ENCODE measurements at places on chromosomes 11 and 22.

- DNase-seq = peak; percentile 72
Measured at GRCh38 chr11:125164422-125165110, at the start of gene PKNOX2. Gene PKNOX2 (plus strand): TSS chr11:125164751. CDS start chr11:125351306, 186,555 bp downstream.

GRCh38 chr11:88739524-88739923 lies 326.3 kb downstream of the GRM5 start:
- DNase-seq = no peak

DNA sequence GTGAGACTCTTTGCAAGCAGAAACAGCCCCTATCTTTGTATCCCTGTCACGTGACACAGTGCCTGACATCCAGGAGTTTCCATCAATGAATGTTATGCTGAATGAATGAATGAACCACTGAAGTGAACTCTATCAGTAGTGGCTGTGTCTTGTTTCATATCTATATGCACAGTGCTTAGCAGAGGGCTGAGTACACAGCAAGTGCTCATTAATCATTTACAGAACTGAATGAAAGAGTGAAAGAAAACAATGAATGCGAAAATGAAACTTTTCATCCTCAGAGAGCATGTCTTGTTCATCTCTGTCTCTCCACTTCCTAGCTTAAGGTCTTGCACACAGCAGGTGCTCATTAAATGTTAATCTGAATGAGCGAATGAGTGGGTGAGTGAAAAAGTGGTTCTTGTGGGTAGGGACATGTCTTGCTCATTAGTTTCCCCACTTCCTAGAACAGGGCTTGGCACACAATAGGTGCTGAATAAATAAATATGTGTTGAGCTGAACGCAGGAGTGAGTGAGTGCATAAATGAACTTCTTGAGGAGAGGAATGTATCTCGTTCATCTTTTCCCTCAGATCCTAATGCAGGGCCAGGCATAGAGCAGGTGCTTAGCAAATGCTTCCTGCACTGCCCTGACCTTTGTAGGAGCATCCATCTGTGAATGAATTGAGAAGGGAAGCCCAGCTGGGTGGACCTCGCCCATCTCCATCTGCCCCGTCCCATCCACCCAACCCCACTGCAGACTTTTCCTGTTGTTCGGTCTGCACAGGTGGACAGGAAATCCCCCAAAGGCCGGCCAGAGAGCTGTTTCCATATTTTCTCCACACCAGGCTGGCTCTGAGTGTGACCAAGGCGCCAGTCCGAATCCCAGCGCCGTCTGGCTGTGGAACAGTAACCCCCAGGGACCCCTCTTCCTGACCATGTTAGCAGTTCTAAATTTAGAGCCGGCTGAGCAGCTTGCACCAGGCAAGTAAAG lies 113.4 kb upstream of the CRYBB3 start:
- DNase-seq = no peak

DNA sequence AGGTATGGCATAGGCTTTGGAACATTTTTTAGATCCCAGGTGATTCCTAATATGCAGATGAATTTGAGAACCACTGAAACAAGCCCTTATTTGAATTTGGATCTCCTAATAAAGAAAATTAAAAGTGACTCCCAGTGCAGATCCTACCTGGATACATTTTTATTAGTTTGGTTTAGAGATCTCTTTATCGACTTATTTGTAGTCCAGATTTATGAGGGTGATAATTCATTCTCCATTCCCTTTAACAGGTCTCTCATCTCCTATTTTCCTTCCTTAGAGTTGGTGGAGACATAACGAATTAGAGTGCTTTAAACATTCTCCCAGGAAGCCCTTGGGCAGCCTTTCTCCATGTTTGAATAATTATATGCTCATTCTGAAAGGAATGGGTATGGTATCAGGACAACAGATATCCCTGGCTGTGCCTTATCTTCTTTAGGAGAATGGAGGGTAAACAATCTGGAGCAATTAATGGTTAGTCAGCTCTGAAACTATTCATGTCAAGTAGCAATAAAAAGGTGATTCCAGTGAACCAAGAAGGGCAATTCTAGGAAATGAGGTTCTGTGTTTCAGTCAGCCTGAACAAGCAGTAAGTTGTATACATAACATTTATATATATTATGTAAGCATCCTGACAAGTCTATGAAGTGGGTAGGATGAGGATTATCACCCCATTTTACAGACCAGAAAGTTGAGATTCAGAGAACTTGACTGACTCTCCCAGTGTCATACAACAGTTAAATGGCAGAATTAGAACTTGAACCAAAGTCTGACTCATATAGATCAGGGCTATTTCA lies 53.9 kb upstream of the RCE1 start:
- DNase-seq = no peak

DNA sequence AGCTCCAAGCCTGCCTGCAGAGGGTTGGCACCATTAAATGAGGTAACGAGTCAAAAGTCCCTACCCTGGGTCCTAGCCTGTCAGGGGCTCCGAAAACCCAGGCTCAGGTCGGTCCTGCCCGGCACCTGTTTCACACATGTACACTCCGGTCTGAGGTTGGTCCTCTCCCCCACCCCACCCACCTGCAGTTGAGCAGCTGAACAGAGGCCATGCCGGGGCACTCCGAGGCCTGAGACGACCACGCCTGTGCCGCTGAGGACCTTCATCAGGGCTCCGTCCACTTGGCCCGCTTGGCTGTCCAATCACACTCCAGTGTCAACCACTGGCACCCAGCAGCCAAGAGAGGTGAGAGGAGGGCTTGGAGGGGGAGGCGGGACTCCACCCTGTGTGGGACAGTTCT lies 1.6 kb downstream of the TSSC4 start:
- no peak for DNase-seq

- no peak for DNase-seq
Measured at GRCh38 chr11:106553304-106553703, 465.0 kb downstream of the GUCY1A2 start.

DNA sequence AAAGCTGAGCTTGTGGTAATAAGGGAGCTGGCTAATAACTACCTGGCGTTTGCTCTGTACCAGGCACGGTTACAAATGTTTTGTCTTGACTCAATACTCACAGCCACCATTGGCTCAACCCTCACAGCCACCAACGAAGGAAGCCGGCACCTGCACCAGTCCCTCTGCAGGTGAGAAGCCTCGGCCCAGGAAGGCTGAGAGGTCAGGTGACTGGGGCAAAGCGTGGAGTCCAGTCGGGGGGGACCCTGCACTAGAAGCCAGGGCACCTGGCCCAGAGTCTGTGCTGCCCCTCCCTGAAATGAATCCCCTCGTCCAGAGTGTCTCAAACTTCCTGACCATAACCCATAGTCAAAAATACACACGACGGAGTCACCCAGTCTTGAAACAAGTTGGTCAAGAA lies 90.1 kb downstream of the PHF21B start:
- no peak for DNase-seq

DNA sequence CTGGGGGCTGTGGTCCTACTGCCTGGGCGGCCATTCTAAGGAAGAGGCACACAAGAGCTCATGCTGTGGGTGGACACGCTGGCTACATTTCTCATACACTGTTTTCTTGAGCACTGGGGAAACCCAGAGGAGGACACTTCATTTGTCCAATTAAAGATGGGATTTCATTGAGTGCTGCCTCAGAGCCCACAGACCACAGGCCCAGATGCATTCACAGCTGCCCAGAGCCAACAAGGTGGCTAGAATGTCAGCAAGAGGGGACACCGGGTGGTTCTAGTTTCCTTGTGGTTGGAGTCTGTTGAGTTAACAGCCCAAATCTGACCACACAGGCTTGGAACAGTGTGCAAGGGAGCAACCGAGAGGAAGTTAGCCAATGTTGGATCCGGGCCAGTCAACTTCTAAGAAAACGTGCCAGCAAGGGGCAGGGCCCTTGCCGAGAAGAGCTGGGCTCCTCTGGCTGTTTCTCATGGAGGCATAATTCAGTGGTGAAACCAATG lies 35.0 kb upstream of the SORL1 start:
- DNase-seq = peak; percentile 60

- DNase-seq = no peak
Measured at GRCh38 chr11:11717064-11717725, 95.4 kb upstream of the GALNT18 start.

GRCh38 chr22:30541961-30542810 lies 4.4 kb downstream of the SEC14L6 start:
- no peak for DNase-seq

- DNase-seq = no peak
Measured at GRCh38 chr22:31814942-31815341, 61.1 kb downstream of the DEPDC5 start.

GRCh38 chr11:14331476-14332136 lies 27.4 kb downstream of the RRAS2 start:
- no peak for DNase-seq

DNA sequence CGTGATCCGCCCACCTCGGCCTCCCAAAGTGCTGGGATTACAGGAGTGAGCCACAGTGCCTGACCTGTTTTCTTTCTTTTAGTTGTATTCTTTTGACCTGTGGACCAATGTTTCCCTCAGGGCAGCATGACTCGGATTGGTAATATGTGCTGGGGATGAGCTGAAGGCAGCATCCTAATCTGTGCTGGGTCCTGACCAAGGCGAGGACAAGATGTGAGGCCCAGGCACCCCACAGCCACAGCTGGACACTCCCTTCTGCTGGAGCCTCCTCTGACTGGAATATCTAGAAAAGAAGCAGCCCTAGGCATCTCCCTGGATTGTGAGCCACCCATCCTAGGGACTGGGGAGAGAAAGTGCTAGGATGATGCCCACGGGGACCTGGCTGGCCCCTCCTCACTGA lies 105.4 kb downstream of the PDE2A start:
- DNase-seq = no peak

- DNase-seq = no peak
Measured at GRCh38 chr11:72737336-72737735, 14.9 kb downstream of the ARAP1 start.

GRCh38 chr22:21961886-21962654 lies 9.4 kb upstream of the PPM1F start:
- no peak for DNase-seq

DNA sequence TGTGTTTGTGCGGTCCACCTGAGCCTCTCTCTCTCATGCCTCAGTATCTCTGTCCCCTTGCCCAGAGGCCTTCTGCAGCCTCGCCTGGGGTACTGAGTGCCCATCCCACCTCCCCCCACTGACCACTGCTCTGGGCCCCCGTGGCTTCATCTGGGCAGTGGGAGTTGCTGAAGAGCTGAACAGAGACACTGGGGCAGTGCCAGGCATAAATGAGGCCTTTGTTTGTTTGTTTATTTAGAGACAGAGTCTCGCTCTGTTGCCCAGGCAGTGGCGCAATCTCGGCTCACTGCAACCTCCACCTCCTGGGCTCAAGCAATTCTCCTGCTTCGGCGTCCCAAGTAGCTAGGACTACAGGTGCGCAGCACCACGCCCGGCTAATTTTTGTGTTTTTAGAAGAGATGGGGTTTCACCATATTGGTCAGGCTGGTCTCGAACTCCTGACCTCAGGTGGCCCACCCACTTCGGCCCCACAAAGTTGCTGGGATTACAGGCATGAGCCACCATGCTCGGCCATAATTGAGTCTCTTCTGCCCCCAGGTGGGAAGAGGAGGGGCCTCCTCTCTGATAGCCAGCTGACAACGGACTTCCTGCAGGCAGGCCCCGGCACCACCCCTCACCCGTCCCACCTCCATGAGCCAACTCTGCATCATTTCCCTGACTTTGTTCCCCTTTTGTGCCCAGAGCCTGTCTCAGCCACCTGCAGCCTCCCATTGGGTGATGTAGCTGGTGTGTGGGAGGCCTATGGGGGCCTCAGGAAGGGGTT lies 9.3 kb downstream of the CRYBB3 start:
- DNase-seq = no peak

- DNase-seq = no peak
Measured at GRCh38 chr11:58776891-58777710, 45.4 kb upstream of the GLYAT start.

- no peak for DNase-seq
Measured at GRCh38 chr11:119006656-119007055, 8.7 kb downstream of the CENATAC start.

- DNase-seq = no peak
Measured at GRCh38 chr11:79906164-79906563, 465.3 kb upstream of the TENM4 start.

DNA sequence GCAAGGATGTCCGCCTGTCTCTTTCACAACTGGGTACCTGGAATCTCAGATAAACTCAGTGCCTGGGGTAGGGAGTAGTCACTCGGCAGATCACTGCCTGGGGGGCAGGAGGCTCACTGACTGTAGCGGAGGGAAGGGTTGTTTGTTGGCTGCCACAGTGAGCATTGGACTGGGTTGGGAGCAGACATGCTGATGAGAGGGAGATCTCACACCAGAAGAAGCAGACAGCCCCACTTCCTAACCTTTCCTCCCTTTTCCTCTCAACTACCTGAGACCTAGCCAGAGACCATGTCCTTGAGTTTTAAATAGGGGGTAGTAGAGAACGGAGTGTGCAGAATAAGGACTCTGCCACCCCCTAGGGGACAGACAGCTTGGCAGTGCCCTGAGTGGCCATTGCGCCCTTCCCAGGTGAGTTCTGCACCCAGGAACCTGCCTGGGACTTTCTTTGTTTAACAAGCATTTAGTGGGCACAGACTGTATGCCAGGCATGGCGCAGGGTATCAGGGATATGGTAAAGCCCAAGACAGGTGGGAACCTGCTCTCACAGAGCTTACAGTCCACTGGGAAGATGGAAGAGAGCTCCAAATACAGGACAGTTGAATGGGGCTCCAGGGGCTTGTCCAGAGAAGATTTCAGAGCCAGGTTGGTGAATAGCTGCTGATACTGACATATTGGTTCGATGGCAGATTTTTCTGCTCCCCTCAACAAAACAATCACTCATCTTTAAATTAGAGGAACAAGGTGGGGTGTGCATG lies 115.7 kb upstream of the NNMT start:
- DNase-seq = no peak

- no peak for DNase-seq
Measured at GRCh38 chr11:60954421-60954820, 2.4 kb upstream of the SLC15A3 start.

GRCh38 chr11:61034704-61035525 lies 63.4 kb downstream of the CD6 start:
- DNase-seq = no peak

DNA sequence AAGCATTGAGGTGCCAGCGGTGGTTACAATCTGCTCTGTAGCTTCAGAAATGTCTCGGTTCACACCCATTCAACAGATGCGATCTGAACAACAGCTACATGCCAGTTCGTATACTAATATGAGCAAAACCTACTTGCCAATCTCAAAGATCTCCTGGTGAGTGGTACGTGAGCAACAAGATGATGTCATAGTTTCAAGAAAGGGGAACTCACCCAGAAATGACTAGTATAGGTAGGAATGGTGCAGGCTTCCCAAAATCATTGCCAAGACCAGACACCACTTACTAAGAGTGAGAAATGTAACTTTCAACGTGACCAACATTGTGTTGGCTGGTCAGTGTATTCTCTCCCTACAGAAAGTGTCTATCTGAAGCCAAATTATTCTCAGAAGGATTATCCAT lies 31.1 kb downstream of the OR6Q1 start:
- DNase-seq = no peak

DNA sequence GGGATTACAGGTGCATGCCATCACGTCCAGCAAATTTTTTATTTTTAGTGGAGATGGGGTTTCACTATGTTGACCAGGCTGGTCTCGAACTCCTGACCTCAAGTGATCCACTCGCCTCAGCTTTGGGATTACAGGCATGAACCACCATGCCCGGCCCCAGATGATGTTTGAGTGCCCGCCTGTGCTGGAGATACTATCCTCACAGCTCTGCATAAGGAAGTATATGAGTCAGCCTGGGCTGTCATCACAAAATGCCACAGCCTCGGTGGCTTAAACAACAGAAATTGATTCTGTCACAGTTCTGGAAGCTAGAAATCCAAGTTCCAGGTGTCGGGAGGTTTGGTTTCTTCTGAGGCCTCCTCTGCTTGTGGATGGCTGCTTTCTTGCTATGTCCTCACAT lies 119.3 kb downstream of the OSBP2 start:
- no peak for DNase-seq

- DNase-seq = no peak
Measured at GRCh38 chr11:66007201-66007634, 4.6 kb upstream of the CST6 start.
